CD4-positive, alpha-beta memory T cell (primary cell): ENCODE measurements at places on chromosomes 12 and 14. TPM values are rescaled to one million over a fixed set of nuclear protein-coding genes. Genes with fewer than 3 reads are reported as not detected.

GRCh38 chr14:36844443-36845195 lies 183.0 kb downstream of the PAX9 start:
- H3K27me3 ChIP-seq = no peaks in the 10 kb centered on the region
- H3K27ac ChIP-seq = no peak overlapping the region
- H3K4me3 ChIP-seq = no peak overlapping the region
- H3K4me1 ChIP-seq = no peaks in the 10 kb centered on the region

DNA sequence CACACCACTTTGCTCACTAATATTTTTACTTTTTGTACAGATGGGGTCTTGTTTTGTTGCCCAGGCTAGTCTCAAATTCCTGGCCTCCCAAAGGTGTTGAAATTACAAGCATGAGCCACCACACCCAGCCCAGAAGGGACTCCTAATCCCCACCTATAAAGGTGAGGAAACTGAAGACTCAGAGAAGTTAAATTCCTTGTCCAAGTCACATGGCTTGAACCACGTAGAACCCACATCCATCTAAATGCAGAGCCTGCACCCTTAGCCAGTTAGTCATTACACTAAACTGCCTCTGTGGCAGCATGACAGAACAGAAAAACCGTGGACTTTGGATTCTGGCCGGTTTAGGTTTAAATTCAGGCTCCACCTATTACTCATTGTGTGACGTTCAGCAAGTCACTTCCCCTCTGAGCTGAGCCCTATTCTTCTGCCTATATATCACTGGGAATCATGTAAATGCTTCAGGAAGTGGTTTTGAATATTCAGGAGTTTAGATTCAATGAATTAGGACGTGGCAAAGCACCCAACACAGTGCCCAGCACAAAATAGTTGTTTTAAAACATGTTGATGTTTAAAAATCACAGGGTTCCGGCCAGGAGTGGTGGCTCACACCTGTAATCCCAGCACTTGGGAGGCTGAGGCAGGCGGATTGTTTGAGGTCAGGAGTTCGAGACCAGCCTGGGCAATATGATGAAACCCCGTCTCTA lies 3.0 kb upstream of the CORO1C start:
- no peaks in the 10 kb centered on the region for H3K36me3 ChIP-seq
- peaks cover 5% of the 10 kb centered on the region for H3K4me1 ChIP-seq
- no peak for DNase-seq

ARHGEF40 gene
- 0.42 TPM for total RNA-seq

- no peak for DNase-seq
- no peaks in the 10 kb centered on the region for H3K27me3 ChIP-seq
- no peak overlapping the region for H3K27ac ChIP-seq
- no peaks in the 10 kb centered on the region for H3K36me3 ChIP-seq
- H3K4me1 ChIP-seq = no peaks in the 10 kb centered on the region
Measured at GRCh38 chr12:100545092-100545491, 28.4 kb upstream of the GAS2L3 start.

ALKBH2 gene
- total RNA-seq = 14.4 TPM

DNA sequence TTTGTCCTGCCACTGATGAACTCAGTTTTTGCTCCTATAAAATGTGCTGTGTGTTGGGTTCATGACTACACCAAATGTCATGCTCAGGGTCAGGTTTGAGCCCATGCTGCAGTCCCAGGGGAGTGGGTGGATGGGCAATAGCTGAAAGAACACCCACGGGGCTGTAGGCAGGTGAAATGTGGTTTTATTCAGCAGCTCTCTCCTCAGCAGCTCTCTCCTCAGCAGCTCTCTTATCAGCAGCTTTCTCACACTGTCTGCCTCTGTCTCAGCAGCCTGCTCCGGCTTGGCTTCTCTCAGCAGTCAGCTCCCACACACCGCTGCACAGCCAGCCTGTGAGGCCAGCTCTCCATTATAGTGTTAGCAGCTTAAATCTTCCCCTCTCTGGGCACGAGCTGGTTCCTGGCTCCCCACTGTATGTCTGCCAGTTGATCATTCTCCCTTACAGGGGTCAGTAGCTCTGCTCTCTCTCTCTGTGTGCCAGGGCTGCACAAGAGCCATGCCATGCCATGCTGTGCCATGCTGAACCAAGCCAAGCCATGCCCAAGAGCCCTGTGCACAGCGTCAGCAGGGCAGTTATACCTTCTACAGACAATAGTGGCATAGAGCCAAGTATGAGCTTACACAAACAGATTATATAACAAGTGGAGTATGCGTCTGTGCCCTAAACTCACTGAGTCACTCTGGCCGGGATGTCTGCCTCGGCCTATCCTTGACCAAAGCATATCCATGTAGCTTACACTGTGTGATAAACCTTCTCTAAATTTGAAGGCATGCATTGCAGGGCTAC lies 303.3 kb upstream of the TMPO start:
- no peak overlapping the region for H3K4me3 ChIP-seq
- H3K4me1 ChIP-seq = no peaks in the 10 kb centered on the region
- H3K36me3 ChIP-seq = no peaks in the 10 kb centered on the region
- no peak overlapping the region for H3K27ac ChIP-seq
- DNase-seq = no peak
- H3K27me3 ChIP-seq = no peaks in the 10 kb centered on the region

GRCh38 chr12:5560265-5560664 lies 128.4 kb downstream of the NTF3 start:
- no peaks in the 10 kb centered on the region for H3K27me3 ChIP-seq
- no peaks in the 10 kb centered on the region for H3K4me1 ChIP-seq
- no peak overlapping the region for H3K27ac ChIP-seq
- H3K36me3 ChIP-seq = no peaks in the 10 kb centered on the region
- DNase-seq = no peak

GRCh38 chr12:70796989-70797388 lies 123.5 kb downstream of the PTPRR start:
- H3K4me3 ChIP-seq = no peak overlapping the region
- H3K27ac ChIP-seq = no peak overlapping the region
- no peaks in the 10 kb centered on the region for H3K4me1 ChIP-seq
- no peaks in the 10 kb centered on the region for H3K27me3 ChIP-seq

- no peaks in the 10 kb centered on the region for H3K4me1 ChIP-seq
- H3K27ac ChIP-seq = no peak overlapping the region
- no peak for DNase-seq
- H3K27me3 ChIP-seq = peaks cover 6% of the 10 kb centered on the region
- no peaks in the 10 kb centered on the region for H3K36me3 ChIP-seq
Measured at GRCh38 chr12:132327336-132328171, 1.8 kb downstream of the GALNT9 start.
